DMS53 (cell line): ENCODE measurements at places on chromosomes 2 and 18.

DNA sequence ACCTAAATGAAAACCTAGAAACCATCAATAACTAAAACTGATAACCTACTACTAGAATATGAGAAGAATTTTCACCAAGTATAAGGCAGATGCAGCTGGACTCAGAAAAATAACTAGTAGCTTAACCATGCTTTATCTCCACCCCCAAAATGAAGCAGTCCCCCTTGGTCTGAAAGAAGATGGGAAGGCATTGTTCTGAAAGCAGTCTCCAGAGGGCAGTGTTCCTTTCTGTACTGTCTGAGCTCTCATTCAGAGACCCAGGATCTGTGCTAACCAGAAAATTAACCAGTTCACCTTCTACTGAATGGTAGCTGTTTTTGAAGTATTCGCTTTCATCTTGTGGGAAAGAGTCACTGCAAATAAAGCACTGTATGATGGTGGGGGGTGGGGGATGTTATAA lies 273.0 kb downstream of the PDE11A start:
- peak; percentile 59 for DNase-seq

GRCh38 chr2:423479-423878 lies 135.6 kb upstream of the ALKAL2 start:
- DNase-seq = no peak

- peak; percentile 22 for DNase-seq
Measured at GRCh38 chr2:207801259-207801658, 31.6 kb upstream of the FZD5 start.

- DNase-seq = no peak
Measured at GRCh38 chr2:106545007-106545406, 57.8 kb downstream of the CD8B2 start.

DNA sequence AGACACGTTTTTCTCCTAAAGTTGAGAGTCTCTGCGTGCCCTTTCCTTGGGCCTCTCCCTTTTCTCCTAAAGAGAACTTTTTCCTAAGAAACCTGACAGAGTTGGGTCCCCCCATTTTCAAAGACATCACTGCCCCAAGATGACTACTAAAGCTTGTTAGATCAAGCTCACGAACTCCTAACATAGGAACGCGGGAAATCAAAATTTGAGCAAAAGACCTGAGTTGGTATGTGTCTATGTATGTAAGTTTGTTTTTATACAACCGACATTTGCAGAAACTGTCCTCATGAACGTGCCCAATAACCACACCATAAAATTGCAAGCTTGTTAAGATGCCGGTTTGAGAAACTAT lies 1.4 kb downstream of the HOXD13 start:
- DNase-seq = no peak

GRCh38 chr2:204201507-204201906 lies 264.9 kb downstream of the ICOS start:
- no peak for DNase-seq

GRCh38 chr2:127255146-127255545 lies 35.0 kb upstream of the CYP27C1 start:
- no peak for DNase-seq

DNA sequence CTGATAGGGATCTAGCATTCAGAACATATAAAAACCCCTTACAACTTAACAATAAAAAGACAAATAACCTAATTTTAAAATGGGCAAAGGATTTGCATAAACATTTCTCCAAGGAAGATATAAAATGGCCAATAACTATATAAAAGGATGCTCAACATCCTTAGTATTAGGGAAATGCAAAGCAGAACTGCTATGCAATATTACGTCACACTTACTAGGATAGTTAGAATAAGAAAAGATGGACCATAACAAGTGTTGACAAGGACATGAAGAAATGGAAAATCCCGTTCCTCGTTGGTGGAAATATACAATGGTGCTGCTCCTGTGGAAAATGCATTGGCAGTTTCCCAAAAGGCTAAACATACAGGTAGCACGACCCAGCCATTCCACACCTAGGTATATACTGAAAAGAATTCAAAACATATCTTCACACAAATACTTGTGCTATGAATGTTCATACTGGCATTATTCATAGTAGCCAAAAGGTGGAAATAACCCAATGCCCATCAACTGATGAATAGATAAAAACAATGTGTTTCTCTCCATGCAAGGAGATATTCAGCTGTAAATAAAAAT lies 48.2 kb upstream of the REV1 start:
- no peak for DNase-seq

DNA sequence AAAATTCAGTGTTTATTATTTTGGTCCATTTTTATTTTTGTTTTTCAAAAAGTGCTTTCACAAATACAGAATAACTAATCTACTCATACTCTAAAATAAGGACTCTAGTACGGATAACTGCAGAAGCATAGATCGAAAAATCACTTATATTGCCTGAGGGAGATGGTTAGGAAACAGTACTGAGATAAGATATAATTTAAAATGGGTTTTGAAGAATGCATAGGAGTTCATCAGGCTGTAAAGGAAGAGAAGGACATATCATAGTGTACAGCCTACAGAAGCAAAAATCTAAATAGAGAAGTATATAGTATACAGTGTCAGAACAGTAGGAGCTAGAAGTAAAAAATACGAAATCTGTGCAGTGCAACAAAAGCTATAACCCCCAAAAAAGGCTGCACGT lies 247.4 kb downstream of the SOX11 start:
- DNase-seq = no peak

DNA sequence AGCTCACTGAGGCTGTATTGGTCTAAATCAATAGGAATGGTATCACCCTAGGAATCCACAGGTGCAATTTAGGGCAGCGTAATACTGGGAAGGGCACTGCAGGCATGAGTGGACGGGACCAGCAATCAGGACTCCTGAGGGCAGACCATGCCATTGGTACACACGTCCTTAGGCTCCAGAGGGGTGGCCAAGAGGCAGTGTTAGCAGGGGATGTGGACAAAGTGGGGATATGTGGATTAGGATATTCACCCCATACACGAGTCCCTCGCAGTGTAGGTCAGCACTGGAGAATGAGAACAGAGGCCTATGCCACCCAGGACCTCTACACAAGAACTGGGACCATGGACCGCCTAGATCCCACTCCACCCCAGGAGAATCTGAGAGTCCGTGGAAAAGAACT lies 389.8 kb downstream of the BCL11A start:
- DNase-seq = no peak

DNA sequence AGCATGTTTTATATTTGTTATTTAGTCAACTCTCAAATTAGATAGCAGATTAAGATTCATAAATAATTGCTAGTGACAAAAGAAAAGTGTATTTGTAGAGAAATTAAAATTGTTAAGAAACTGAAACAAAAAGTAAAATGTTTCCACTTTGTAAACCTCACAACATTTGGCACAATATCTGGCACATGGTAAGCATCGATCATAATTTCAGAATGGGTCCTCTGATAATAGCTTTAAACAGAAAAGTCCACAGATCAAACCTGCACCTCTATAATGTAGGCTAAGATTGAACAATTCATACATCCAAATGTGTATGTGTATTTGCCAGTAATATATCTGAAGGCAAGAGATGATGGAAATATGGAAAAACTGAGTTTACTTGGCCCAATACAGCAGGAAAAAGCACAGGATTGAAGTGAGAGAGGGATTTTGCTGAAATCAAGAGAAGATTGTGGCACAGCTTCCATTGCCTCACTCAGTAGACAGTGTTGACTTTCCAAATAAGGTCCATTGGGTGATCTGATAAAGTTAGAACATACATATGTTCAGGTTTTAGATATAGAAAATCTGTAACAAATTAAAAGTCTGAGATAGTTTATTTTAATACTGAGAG lies 39.4 kb downstream of the COBLL1 start:
- no peak for DNase-seq

DNA sequence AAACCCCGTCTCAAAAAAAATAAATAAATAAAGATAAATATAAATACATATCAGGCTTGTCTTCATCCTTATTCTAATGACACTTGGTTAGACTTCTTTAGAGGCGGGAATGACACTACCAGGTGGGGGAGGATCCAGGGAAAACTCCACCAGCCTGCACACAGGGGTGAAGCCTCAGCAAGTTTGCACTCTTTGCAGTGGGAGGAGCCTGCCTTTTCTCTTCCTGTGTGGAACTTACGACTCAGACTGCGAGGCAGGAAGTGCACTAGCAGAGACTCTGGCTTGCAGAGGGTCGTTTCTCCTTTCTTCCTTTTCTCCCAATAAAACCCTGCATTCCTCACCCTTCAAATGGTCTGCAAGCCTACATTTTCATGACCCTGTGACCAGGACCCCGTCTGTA lies 153.6 kb upstream of the CBLN2 start:
- DNase-seq = peak; percentile 33

GRCh38 chr2:207469943-207470729 lies 59.6 kb upstream of the CREB1 start:
- no peak for DNase-seq

- no peak for DNase-seq
Measured at GRCh38 chr2:216588861-216589710, 44.1 kb upstream of the IGFBP2 start.

GRCh38 chr2:170030040-170030439 lies 147.9 kb upstream of the MYO3B start:
- DNase-seq = no peak

DNA sequence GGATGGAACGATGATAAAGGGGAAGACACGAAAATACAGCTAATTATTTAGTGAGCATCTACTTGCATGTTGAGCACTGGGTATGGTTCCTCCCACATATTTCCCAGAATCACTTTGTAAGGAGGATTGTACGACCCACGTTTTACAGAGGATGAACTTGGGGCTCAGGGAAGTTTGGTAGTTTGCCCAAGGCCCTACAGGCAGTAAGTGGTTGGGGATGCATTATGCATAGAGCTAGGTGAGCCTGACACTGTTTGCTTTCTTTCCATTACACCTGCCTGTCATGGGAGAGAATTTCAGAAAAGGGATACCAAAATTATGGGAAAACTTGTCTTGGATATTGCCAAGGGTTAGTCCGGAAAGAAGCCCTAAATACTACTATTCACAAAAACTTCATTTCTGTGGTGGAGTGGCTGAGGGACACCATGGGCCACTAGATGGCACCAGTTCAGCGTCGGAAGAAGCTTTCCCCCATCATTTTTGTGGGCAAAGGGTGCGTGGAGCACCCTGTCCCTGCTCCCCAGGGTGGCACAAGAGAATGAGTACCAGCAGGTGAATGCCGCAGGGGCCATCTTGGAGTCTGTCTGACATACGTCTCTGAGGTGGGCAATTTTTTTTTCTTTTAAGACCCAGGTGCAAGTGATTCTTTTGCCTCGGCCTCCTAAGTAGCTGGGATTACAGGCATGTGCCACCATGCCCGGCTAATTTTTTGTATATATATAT lies 23.5 kb upstream of the C18orf32 start:
- DNase-seq = peak; percentile 94

DNA sequence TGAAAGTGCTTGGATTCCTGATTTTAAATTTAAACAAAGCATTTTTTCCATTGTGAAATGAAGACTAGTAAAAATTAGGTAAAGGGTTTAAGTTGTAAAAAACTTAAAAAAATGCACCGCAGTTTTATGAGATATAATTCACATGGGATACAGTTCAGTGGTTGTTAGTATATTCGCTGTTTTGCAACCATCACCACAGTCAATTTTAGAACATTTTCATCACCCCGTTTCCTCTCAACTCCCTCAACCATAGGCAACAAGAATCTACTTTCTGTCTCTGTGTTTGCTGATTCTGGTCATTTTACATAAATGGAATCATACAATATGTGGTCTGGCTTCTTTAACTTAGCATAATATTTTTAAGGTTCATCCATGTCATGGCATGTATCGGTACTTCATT lies 4.0 kb downstream of the DGKD start:
- DNase-seq = no peak

DNA sequence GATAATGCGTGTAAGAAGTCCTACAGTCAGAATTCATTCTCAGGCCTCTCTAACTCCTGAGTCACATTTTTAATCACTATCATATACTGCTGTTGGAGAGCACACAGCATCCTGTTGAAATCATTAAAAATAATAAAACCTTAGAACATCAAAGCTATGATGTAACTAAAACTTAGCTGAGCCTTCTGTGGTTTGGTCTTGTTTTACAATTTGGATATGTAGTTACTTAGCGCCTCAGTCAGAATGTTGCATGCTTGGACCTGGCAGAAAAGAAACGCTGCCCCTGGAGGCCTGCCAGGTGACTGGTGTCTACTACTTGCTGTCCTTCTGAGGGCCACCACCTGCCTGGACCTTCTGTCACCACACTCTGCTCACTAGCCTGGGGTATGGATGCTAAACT lies 261.1 kb upstream of the RASGRP3 start:
- DNase-seq = peak; percentile 20

GRCh38 chr2:133941666-133942065 lies 312.2 kb upstream of the MGAT5 start:
- no peak for DNase-seq

DNA sequence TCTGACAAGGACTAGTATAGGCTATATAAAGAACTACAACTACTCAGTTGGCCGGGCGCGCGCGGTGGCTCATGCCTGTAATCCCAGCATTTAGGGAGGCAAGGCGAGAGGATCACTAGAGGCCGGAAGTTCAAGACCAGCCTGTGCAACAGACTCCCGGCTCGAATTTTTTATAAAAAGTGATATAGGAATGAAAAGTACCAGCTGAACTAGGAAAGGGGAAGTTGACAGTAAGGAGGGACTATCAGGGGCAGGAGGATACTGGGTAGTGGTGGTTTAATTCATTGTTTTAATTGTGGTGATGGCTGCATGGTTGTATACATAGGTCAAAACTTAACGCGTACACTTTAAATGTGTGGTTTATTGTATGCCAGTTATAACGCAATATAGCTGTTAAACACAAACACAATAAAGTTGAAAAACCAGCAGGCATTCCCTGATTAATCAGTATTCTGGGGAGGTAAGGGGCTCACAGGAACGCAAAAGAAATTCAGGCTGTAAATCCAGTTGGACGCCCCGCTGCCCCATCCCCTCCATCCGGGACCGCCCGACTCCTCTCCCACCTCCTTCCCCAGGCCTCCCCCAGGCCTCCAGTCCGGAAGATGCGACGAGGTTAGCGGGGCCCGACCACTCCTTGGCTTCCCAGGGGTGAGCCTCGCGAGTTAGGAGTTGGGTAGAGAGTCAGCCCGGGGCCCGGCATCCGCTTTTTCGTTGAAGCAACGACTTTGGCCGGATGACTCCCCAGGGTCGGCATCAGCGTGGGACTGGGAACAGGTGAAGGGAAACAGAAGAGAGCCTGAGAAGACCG lies 746 bp upstream of the POLR1B start:
- peak; percentile 93 for DNase-seq

- DNase-seq = peak; percentile 0
Measured at GRCh38 chr2:152428800-152429582, 94.0 kb downstream of the FMNL2 start.
